ENCODE measurements at places on chromosomes 3 and 15.

- DNase-seq, result no peak
Observed at GRCh38 chr3:110576960-110577359, 494.7 kb upstream of the NECTIN3 start.

DNA sequence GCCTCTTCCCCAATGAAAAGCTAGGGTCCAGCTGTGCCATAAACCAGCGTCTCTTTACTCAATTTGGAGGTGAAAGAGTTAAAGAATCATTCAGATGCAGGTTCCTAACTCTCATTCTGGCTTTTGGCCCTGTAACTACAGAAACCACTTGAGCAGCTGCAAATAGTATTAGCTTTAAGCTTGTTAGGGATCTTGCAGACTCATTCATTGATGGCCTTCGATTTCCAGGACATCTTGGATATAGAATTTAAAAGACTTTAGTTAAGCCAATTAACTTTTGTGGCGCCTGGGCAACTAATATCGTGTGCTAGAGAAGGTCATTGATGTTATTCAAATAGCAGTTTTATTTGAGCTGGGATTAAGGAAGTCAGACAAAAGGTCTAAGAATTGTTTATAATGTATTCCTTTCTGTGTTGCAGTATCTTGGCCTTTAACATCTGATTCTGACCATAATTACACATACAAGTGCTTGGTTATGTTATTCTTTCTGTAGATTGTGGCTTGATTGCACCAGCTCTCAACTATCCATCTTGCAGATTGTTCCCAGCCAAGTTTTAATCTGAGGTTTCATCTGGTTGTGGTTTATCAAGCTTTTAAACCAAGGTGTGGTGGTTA is 185.3 kb downstream of the CACNA2D3 start:
- no peak for DNase-seq

GRCh38 chr3:7700539-7700938 is 801.1 kb upstream of the LMCD1 start:
- no peak for DNase-seq

DNA sequence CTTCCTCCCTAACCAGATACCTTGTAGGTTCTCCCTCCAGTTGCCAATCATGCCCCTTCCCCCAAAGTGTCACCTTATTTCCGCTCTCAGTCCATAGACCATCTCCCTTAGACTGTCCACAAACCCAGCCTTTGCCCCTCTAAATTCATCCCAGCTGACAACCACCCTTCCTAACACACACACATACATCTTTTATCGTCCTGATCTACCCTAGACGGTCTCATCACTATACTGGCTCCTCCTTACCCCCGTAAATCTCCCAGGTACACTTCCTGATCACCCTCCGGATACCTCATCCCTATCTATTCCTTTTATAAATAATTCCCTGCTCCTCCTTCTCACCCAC is 828 bp downstream of the THOC7 start:
- no peak for DNase-seq

DNA sequence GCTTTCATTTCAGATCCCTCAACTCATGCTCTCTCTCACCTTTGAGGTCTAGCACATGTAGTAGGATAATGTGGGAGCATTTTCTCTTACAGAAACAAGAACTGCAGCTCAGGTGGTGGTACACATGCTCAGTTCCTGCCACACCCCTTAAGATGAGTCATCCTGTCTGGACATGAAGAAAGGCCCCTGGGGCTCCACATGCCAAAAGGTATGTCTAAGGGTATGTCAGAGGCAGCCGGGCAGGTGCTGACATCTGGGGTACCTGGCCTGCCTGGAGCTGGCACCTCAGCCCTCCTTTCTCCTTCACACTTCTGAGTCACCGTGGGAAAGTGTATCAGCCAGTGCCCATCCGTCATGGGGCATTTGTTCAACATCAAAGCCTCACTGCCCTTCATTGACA is 209.9 kb downstream of the OCA2 start:
- no peak for DNase-seq

DNA sequence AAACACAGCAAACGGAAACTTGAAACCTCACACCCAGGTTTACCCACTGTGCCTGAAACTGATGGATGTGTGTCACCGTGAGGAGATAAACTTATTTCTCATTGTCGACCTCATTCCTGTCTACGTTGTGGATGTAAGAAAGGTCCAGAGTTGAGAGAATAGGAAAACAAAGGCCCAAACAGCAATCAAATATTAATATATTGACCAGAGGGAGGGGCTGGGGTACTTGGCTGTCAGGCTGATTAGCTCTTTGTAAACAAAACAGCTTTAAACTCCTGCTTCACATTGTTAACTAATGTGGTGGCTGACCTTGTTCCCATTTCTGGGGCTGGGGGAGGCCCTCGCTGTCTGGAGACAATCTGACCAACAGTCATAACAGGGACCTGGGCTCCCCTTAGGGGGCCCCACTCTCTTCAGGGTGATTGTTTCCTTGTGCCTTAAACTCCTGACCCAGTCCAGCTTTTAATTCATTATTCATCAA is 937.6 kb downstream of the MCTP2 start:
- DNase-seq, result no peak

- no peak for DNase-seq
Observed at GRCh38 chr15:42215913-42216829, 8.1 kb upstream of the VPS39 start.

- DNase-seq, result no peak
Observed at GRCh38 chr15:75884041-75884440, 19.6 kb upstream of the FBXO22 start.

- DNase-seq, result no peak
Observed at GRCh38 chr15:63083541-63083940, 38.1 kb upstream of the LACTB start.

All from KBM-7 (cell line).